ENCODE measurements at places on chromosomes 6 and 20.

- no peak for DNase-seq
Measured at GRCh38 chr20:47543006-47543431, 41.3 kb downstream of the NCOA3 start.

- DNase-seq, result peak; percentile 90
Measured at GRCh38 chr6:27145731-27146455, 101.6 kb upstream of the PRSS16 start.

- DNase-seq, result no peak
Measured at GRCh38 chr6:83169106-83169505, 24.0 kb downstream of the PGM3 start.

DNA sequence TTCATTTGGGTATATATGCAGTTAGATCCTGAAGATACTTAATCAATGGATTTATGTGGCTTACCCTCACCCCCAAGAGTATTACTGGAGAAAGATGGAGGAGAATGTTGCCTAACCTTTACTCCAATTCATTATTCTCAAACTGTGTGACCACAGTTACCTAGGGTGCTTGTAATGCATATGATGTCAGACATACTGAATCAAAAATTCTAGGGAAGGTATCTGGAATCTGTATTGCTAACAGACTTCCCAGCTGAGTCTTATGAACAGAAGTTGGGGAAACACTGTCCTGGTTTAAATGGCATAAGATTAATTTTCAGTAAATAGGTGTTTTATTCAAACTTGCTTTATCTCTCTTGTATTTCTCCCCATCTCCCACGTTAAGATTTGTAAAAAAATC, 83.9 kb downstream of the PKIB start:
- DNase-seq, result no peak

- DNase-seq, result no peak
Measured at GRCh38 chr6:158593670-158594069, 33.8 kb downstream of the TMEM181 start.

- DNase-seq, result no peak
Measured at GRCh38 chr6:41937861-41938574, 3.6 kb downstream of the CCND3 start.

DNA sequence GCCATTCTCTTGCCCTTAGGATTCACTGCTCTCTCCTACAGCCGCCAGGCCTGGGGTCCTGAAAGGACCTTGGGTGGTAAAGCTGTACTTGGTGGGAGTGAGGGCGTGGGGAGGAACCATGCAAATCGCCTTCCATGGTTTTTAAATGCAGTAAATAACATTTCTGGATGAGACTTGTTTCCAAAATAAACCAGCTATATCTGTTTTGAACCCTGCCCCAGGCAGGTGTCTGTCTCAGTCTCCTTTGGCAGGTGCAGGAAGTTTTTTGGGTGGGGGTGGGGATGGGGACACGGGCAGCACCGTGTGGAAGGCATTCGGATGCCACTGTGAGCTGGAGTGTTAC, 14.3 kb downstream of the ITPA start:
- DNase-seq, result no peak

DNA sequence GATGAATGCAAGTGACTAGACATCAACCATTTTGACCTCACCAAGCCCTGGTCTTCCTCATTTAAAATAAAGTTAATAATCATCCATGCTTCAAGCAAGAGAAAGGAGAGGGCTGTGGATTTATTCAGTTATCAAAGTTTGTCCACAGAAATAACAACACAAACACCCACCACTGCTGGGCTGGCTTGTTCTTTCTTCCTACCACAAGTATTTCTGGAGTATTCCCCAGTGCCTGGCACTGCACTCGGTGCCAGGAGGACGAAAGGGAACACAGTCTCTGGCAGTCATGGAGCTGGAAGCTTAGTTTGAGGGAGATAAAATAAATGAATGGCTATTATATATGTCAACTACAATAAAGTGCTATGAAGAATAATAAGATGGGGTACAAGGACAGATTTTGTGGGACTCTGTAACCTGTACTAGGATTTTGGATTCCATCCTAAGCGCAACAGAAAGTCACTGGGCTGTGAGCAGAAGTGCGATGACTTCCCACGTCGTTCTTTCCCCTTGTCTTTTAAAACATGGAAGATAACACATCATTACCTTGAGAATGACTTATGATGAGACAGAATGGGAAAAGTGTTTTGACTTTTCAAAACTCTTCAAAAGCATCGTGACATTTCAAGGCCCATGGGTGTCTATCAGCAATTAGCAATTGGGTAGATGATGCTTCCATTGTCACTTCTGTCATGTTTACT, 74.5 kb upstream of the TRAF3IP2 start:
- no peak for DNase-seq

DNA sequence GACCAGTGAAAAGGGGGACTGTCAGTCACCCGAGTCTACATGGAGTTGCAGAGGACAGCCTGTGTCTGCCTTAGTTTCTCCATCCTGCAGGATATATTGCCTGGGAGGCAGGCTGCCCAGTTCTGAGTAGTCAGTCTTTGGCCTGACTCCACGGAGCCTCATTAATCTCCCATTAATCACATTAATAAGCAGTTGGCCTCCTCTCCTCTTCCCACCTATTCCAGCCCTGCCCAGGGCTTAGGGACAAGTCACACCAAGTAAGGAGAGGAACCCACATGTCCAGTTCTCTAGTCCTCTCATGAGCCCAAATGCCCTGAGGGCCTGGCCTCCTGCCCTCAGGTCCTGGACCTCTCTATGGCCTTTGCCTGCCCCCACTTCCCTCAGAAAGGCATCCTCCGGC, 1.3 kb upstream of the MUCL3 start:
- no peak for DNase-seq

All from HCT116 (cell line).